Heart left ventricle (tissue), 16 donors: ENCODE measurements at places on chromosomes 1 and 21. TPM values are rescaled to one million over a fixed set of nuclear protein-coding genes. Genes with fewer than 3 reads are reported as not detected.

TM2D1 gene
- 28.5 TPM for total RNA-seq

CHRM3 gene
- 0.13 TPM for total RNA-seq

EVA1C gene
- total RNA-seq: 10.8 TPM

AZIN2 gene
- 2.8 TPM for total RNA-seq

JAM2 gene
- total RNA-seq: 15.6 TPM

OR2T11 gene
- not detected for total RNA-seq
